Cerebellum (tissue), 4 donors: ENCODE measurements at places on chromosomes 4 and X. TPM values are rescaled to one million over a fixed set of nuclear protein-coding genes. Genes with fewer than 3 reads are reported as not detected.

DNA sequence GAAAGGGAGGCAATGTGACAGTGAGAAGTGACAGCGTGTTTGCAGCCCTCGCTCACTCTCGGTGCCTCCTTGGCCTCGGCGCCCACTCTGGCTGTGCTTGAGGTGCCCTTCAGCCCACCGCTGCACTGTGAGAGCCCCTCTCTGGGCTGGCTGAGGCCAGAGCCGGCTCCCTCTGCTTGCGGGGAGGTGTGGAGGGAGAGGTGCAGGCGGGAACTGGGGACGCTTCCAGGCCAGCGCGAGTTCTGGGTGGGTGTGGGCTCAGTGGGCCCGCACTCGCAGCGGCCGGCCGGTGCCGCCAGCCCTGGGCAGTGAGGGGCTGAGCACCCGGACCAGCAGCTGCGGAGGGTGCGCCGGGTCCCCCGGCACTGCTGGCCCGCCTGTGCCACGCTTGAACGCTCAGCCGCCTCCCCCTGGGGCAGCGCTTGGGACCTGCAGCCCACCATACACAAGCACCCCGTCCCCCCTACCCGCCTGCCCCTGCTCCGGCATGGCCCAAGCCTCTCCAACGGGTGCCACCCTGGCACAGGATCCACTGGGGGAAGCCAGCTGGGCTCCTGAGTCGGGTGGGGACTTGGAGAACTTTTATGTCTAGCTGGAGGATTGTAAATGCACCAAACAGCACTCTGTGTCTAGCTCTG, 1142.8 kb upstream of the INTU start:
- no peak for DNase-seq

DNA sequence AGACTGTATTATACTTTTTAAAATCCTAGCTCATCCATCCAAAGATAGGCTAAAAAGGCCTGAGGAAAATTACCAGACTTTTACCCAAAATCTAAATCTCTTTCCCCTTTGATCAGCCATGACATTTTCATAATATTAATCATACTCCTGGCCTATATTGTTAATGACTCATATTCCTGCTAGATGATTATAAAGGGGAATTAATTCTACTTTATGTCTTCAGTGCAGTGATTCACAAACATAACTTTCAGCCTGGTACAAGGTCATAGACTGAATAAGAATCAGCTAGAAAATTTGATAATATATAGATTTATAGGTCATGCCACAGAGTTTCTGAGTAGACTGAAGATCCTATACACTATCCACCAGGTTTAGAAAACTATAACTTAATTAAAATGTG, 1905.4 kb downstream of the C4orf33 start:
- DNase-seq, result no peak

- DNase-seq, result no peak
Measured at GRCh38 chr4:126761947-126762662, 870.7 kb upstream of the INTU start.

The UGT2B11 gene
- total RNA-seq, result not detected

The GLOD5 gene
- total RNA-seq, result not detected
